ENCODE measurements at places on chromosomes 7 and 10.

DNA sequence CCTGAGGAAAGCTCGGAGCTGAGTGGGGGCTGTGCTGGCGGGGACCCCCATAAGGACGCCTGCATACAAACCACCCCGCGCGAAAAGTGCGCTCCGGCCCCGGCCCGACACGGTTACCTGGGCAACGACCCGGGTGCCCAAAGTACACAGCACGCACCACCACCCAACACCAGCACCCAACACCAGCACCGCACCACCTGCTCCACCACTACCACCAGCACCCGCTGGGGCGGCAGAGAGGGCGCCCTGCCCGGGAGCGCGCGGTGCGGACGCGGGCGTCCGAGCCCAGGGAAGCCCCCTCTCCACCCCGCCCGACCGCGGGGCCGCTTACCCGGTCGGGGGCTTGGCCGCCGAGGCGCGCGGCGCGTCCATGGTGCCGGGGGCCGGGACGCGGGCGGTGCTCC, 345 bp downstream of the COBL start:
- no peaks in the 10 kb centered on the region for H3K36me3 ChIP-seq
- no peaks in the 10 kb centered on the region for H3K4me1 ChIP-seq
- no peaks in the 10 kb centered on the region for H3K27me3 ChIP-seq
- no peak for DNase-seq
- H3K4me3 ChIP-seq, result no peak overlapping the region

- H3K4me1 ChIP-seq, result peaks cover 15% of the 10 kb centered on the region
- peaks cover 34% of the 10 kb centered on the region for H3K36me3 ChIP-seq
- peak; percentile 17 for DNase-seq
- H3K27ac ChIP-seq, result peak overlapping the region; percentile 28
These were observed 129.9 kb downstream of the EBF3 start for GRCh38 chr10:129833994-129834739.

- no peak for DNase-seq
- no peak overlapping the region for H3K4me3 ChIP-seq
- no peaks in the 10 kb centered on the region for H3K36me3 ChIP-seq
- H3K27ac ChIP-seq, result no peak overlapping the region
These were observed 156.9 kb upstream of the RHOBTB1 start for GRCh38 chr10:61100887-61101286.

- no peaks in the 10 kb centered on the region for H3K36me3 ChIP-seq
- DNase-seq, result no peak
- no peak overlapping the region for H3K4me3 ChIP-seq
- H3K4me1 ChIP-seq, result peaks cover 6% of the 10 kb centered on the region
- no peak overlapping the region for H3K27ac ChIP-seq
These were observed 4.9 kb downstream of the HYAL4 start for GRCh38 chr7:123849855-123850254.

DNA sequence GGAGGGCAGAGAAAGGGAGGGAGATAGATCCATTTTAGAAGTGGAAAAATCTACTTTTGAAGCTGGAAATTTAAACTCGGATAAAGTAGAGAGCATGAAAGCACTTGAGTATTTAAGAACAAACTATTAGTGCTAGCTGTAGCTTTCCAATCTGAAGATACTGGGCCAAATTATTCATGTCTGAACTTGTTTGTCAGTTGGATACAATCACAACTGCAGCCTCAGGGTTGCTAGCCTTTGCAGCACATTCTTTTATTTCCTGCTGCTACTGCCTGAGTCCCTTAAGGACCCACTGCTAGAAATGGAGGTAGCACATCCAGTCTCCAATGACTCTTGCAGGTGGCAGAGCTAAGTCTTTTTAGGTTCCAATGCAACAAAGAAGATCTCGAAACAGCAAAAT, 8.3 kb upstream of the SLC25A13 start:
- no peak overlapping the region for H3K4me3 ChIP-seq
- H3K36me3 ChIP-seq, result no peaks in the 10 kb centered on the region
- DNase-seq, result no peak
- no peak overlapping the region for H3K27ac ChIP-seq

DNA sequence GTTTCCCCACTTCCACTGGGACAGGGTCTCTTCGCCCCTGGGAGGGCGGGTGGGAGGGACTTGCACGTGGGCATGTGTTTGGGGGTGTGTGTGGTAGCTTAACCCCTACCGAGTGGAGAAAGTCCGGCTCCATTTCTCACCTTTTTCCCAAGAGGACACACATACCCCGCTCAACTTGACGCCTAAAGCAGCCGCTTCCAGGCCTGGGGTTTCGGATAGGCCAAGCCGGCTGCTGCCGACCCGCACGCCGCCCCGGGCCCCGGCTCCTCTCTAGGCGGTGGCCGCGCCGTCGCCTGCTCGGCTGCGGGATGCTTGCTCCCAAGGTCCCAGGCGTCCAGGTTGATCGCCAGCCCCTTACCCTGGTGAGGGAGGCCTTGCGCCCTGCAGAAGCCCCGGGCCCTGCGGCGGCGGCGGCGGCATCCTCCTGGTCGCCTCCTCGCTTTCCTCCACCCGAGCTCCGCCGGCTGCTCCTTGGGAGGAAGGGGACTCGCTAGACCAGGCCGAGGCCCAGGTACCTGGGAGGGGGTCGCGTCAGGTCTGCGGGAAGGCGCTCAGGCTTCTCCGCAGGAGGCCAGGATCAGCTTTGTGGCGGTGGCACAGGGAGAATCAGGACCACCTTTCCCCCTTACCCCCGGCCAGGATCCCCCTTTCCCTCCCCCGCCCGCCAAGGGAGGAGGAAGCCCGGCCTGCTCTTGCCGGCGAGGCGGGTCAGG, 3.2 kb upstream of the GATA3 start:
- no peaks in the 10 kb centered on the region for H3K36me3 ChIP-seq
- H3K4me3 ChIP-seq, result no peak overlapping the region
- H3K4me1 ChIP-seq, result peaks cover 22% of the 10 kb centered on the region
- peaks cover 71% of the 10 kb centered on the region for H3K27me3 ChIP-seq

- no peak overlapping the region for H3K27ac ChIP-seq
- H3K27me3 ChIP-seq, result no peaks in the 10 kb centered on the region
- no peak overlapping the region for H3K4me3 ChIP-seq
- no peak for DNase-seq
These were observed 121.3 kb downstream of the AVL9 start for GRCh38 chr7:32616625-32617024.

DNA sequence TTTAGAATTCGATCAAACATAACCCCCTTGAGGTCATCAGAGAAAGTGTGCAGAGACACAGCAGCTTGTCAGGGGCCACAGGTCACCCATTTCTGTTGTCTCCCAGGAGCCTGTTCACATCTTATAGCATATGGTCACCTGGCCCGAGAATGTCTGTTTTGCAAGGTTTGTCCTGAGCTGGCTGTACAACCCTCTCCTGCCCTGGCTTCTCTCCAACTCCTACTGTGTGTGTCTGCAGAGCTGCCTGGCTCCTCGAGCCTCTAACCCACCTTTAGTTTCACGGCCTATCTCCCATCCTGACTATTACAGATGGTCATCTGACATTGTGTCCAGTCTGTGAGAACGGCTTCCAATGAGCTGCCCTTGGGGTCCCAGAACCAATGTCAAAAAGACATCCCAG, 683.4 kb downstream of the SDK1 start:
- H3K4me3 ChIP-seq, result no peak overlapping the region
- no peak for DNase-seq
- H3K27ac ChIP-seq, result no peak overlapping the region
- no peaks in the 10 kb centered on the region for H3K36me3 ChIP-seq
- H3K4me1 ChIP-seq, result no peaks in the 10 kb centered on the region

GRCh38 chr10:85612378-85612775, 754.2 kb downstream of the GRID1 start:
- no peak overlapping the region for H3K4me3 ChIP-seq
- no peaks in the 10 kb centered on the region for H3K36me3 ChIP-seq
- peaks cover 6% of the 10 kb centered on the region for H3K27me3 ChIP-seq
- no peaks in the 10 kb centered on the region for H3K4me1 ChIP-seq
- no peak overlapping the region for H3K27ac ChIP-seq
- no peak for DNase-seq

DNA sequence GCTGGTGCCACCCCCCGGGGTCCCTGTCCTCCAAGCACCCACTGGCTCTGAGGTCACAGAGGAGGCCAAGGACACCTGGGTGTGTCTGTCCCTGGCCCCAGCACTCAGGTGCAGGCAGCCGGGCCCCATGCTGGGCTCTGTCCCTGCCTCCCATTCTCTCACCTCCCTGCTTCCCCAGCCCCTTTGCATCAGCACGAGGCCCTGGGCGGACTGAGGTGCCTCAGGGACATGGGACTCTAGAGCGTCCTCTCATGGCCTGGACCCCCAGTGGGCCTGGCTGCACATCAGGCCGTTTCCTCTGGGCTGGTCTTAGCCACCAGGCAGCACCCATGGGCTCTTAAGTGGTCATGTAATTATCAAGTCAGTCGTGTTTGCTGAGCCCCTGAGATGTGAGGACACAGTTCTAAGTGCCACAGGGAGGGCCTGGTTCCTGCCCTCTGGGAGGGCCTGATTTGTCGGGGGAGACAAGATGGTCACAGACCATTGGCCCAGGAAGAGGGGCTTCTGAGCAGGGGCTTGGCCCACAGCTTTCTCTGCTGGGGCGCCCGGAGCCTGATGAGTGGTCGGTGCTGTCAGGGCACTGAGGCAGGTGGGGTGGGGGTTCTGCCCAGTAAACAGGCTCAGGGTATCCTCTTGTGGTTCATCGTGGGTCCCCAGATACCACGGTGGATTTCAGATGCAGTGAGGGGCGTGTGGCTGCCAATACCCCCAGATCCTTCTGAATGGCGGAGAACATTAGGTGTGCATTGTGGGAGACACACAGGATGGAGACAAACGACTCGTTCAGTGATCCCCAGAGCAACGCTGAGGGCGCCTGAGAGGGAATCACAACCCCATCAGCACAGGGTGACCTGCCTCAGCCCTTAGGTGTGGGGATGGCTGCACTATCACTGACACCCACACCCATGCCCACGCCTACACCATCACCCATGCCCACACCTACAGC, 152.5 kb downstream of the WDR37 start:
- peaks cover 18% of the 10 kb centered on the region for H3K27me3 ChIP-seq
- no peak for DNase-seq
- no peaks in the 10 kb centered on the region for H3K4me1 ChIP-seq
- H3K27ac ChIP-seq, result no peak overlapping the region
- H3K4me3 ChIP-seq, result no peak overlapping the region
- no peaks in the 10 kb centered on the region for H3K36me3 ChIP-seq

DNA sequence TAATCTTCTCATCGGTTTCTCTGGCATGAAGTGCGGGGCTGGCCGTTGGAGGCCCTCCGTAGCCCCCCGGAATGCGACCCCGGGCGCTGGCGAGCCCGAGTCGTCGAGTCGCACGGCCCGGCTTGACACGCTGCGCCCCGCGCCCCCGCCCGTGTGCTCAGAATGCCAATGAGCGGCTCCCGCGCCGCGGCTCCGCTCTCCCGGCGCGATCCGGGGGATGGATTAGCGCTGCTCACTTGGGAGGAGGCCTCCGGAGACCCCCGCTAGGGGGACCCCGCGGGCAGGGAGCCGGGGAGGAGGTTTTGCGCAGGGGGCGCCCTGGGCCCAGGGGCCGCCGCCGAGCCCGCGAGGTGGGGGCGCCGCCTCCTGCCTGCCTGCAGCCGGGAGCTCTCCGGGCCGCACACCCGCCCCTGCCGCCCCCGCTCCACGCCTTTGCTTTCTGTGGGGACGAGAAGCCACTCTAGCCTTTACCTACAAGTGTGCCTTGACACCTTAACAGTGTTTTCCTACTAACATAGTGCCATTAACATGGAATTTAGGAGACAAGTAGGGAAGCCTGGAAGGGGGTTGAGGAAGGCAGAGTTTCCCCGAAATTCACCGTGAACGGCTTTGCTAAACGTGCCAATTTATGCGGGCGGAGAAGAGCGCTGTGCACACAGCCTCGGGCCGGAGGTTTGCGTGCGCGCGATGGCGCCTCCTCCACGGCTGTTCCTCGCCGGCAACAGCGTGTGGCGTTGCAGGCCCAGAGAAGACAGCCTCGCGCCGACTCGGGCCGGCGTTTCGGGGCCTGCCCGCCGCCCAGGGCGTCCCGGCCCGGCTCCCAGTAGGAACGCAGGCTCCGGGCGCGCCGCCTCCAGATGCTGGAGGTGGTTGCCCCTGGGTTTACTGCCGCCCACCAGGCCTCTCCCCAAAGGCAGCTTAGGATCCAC, 7.1 kb downstream of the SHH start:
- peak overlapping the region; percentile 32 for H3K4me3 ChIP-seq
- H3K36me3 ChIP-seq, result no peaks in the 10 kb centered on the region
- peak; percentile 87 for DNase-seq
- no peak overlapping the region for H3K27ac ChIP-seq

GRCh38 chr10:121579656-121580055, 18.6 kb downstream of the FGFR2 start:
- H3K36me3 ChIP-seq, result no peaks in the 10 kb centered on the region
- no peaks in the 10 kb centered on the region for H3K4me1 ChIP-seq
- no peak for DNase-seq
- no peak overlapping the region for H3K4me3 ChIP-seq
- H3K27ac ChIP-seq, result no peak overlapping the region
- peaks cover 6% of the 10 kb centered on the region for H3K27me3 ChIP-seq

GRCh38 chr10:9299966-9300365, 1245.5 kb downstream of the GATA3 start:
- no peak overlapping the region for H3K27ac ChIP-seq
- no peak overlapping the region for H3K4me3 ChIP-seq

DNA sequence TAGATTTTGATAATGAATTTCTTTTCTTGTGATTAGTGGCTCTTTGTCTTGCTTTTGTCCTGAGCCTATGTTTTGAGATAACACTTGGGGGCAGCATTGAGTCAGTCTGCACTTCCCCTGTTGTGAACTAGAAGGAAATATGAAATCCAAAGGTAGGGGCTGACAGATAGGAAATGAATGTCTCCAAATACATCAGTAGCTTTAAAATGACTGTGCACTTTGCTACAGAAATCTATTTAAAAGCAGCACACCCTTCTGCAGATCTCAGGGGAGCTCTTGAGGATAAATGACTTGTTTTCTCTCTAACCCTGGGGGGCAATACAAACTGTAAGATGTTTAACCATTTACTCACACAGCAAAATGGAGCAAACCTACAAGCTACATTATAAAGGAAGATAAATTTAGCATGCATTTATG, 176.0 kb upstream of the MYO3A start:
- peaks cover 6% of the 10 kb centered on the region for H3K4me1 ChIP-seq
- H3K27me3 ChIP-seq, result no peaks in the 10 kb centered on the region
- DNase-seq, result peak; percentile 83
- no peak overlapping the region for H3K4me3 ChIP-seq
- H3K36me3 ChIP-seq, result no peaks in the 10 kb centered on the region

GRCh38 chr7:19353180-19353579, 208.0 kb upstream of the FERD3L start:
- no peaks in the 10 kb centered on the region for H3K4me1 ChIP-seq
- no peaks in the 10 kb centered on the region for H3K36me3 ChIP-seq
- H3K27ac ChIP-seq, result no peak overlapping the region
- peaks cover 11% of the 10 kb centered on the region for H3K27me3 ChIP-seq
- H3K4me3 ChIP-seq, result no peak overlapping the region
- no peak for DNase-seq

DNA sequence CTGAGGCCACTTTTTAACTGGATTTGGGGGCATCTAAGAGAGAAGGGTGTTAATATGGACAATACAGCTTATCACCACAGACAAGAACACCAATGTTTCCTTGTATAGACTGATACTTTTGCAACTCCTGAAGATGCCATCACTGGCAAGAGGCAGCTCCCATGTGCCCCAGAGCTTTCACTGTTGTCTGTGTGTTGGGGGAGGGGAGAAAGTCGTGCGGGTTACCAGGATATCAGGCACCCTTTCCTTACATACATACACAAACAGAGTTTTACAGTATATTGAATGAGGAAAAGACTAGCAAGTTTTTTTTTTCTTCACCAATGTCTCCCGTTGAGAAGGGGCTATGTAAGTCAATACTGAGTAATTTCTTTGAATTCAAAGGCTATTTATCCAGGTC, 4.1 kb upstream of the DLX6 start:
- H3K36me3 ChIP-seq, result no peaks in the 10 kb centered on the region
- no peaks in the 10 kb centered on the region for H3K27me3 ChIP-seq
- peaks cover 18% of the 10 kb centered on the region for H3K4me1 ChIP-seq
- no peak overlapping the region for H3K27ac ChIP-seq
- no peak overlapping the region for H3K4me3 ChIP-seq
